SK-MEL-5 (cell line): ENCODE measurements at places on chromosomes 7 and 10.
A peak's percentile ranks its signal among the peaks of the same experiment; 100 is the strongest.

DNA sequence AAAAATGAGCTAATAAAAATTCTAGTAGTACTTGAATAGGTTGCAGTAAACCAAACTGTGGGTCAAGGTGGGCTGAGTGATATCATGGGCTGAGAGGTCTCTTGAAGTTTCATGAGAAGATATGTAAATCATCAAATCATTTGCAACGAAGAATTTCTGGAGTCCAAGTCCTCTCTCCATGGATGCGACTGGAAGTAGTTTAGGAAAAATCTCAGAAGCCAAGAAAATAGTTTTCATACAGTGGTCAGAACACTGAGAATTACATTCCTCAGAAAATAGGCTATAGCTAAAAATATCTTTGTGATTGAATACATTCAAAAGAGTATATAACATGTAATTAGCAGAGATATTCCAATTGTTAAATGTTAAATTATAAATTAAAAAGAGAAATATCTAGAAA is 3.6 kb upstream of the IFIT1 start:
- no peak for DNase-seq

GRCh38 chr7:87359366-87359765 is 13.9 kb downstream of the CROT start:
- DNase-seq: no peak

DNA sequence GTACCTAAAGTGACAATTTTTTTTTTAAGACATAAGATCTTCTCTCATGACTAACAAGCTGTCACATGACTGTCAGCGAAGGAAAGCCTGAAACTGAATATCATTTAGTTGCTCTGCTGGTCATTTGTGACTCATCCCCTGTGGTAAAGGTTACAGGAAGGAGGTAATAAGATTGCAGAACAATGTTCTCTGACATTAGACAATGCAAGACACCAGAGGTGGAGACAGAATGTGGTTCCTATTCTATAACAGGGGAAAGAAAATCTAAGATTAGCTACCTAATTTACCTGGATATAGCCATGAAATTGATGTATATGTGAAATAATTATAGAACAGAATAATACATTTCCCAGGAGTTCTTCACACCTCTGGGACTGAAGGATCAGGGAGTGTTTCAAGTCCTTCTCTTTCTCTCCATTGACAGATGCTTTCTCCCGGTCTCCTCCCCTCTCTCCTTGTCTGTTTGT is 47.7 kb downstream of the LRGUK start:
- DNase-seq: peak; percentile 98

DNA sequence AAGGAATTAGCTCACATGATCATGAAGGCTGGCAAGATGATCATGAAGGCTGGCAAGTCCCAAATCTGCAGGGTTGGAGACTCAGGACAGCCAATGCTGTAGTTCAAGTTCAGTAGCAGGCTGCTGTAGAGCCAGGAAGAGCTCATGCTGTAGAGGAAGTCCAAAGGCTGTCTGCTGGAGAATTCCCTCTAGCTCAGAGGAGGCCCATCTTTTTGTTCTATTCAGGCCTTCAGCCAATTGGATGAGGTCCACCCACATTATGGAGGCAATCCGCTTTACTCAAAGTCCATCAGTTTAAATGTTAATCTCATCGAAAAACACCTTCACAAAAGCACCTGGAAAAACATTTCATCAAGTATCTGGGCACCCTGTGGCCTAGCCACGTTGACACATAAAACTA is 24.8 kb upstream of the FAM171A1 start:
- DNase-seq: no peak

- DNase-seq: no peak
These were observed 9.8 kb downstream of the CALHM3 start for GRCh38 chr10:103469201-103469600.

GRCh38 chr7:100540073-100540723 is 1.2 kb downstream of the AGFG2 start:
- no peak for DNase-seq

- peak; percentile 36 for DNase-seq
These were observed 210.1 kb upstream of the STK17A start for GRCh38 chr7:43372676-43373355.

DNA sequence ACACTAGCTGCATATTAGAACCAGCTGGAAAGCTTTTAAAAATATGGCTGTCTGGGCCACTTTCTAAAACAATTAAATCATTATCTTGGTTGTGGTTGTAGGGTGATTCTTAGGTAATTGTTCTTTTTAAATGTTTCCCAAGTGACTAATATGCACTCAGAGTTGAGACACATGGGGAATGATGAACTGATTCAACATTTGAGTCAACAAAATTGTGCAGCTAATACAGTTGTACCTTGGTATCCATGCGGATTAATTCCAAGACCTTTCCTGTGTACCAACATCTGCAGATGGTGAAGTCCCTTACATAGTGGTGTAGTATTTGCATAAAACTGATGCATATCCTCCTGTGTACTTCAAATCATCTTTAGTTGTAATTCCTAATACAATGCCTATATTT is 242.2 kb downstream of the ATRNL1 start:
- DNase-seq: no peak
